ENCODE measurements at places on chromosomes 5 and 9.

DNA sequence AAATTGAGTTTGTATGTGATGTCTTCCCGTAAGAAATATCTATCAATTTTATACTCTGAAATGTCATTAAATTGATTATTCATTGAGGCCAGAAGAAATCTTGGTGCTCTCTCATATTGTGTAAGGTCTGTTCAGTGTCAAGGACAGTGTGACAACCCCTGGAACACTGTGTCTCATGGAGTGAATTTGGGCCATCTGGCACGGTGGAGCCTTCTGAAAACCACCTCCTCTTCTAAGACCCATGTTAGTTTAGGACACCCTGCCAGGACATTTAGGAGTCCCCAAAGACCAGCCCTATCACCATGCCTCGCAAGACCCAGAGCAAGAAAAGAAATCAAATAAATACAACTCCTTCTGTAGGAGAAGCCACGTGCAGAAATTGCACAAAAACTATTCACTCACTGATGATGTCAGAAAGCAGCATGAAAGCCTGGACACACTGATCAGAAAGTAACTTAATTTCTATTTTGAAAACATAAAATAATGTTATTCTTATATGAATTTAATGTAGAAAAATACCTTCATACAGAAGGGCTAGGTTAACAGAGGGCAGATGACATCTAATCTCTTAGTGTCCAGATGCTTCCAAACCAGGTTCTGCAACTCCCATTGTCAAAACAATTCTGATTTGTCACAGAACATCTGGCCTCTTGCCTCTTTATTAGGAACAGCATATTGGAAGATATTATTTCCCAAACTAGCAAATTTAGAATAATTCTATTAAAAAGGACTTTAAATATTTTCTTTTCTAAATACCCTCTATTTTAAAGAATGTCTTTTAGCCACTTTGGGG lies 298.8 kb downstream of the NR2F1-AS1 start:
- DNase-seq: no peak

GRCh38 chr5:78046006-78046405 lies 248.5 kb downstream of the AP3B1 start:
- DNase-seq: no peak

DNA sequence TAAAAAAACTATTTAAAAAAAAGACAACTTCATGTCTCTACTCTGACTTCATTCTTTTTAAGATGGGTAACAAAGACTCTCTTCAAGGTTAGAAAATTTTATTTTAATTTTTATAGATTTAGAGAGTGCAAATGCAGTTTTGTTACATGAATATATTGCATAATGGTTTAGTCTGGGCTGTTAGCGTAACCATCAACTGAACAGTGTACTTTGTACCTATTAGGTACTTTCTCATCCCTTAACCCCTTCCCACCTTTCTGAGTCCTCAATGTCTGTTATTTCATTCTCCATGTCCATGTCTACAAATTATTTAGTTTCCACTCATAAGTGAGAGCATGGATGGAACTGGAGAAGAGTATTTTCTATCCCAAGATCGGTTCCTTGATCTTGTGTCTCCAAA lies 16.8 kb downstream of the TLR4 start:
- DNase-seq: no peak

- no peak for DNase-seq
Measured at GRCh38 chr5:56023296-56023695, 28.5 kb upstream of the IL6ST start.

- DNase-seq: no peak
Measured at GRCh38 chr5:107712359-107712870, 41.7 kb upstream of the EFNA5 start.

DNA sequence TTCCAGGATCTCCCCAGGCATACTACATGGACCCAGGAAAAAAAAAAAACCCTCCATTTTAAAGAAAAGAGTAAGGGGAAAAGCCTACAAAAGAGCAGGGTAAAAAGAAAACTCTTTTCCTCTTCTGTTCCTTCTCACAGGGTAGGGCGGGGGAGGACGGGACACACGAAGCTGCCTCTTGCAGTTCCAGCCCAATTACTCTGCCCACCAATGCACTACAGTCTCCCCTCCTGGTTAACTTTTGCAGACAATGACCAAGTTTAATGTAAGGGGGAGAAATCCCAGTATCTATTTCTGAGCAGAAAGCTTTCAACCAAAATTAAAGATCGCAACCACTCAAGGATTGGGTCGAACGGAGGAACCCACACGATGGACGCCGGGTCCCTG lies 1.3 kb downstream of the BRD3 start:
- peak; percentile 14 for DNase-seq

DNA sequence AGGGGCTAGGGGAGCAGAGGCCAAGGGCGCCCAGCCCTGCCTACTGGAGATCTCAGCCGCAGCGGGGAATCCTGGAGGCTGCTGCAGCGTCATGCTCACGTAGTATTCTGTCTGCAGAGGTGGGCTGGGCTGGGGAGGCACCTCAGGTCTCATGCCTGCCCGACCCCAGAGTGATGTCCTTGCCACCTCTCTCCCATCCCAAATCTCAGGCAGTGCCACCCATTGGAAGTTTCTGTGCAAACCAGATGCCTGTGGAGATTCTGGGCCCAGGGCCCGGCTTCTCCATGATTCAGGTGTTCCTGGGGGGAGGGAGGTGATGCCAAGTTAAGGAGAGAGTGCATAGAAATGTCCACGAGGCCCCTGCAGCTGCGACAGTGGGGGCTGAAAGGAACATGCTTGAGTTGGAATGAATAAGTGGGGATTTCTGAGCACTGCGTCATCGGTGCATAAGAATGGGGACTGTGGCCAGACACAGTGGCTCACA lies 72.0 kb downstream of the ANKRD33B start:
- peak; percentile 51 for DNase-seq

- DNase-seq: no peak
Measured at GRCh38 chr9:10015755-10016154, 597.0 kb downstream of the PTPRD start.

DNA sequence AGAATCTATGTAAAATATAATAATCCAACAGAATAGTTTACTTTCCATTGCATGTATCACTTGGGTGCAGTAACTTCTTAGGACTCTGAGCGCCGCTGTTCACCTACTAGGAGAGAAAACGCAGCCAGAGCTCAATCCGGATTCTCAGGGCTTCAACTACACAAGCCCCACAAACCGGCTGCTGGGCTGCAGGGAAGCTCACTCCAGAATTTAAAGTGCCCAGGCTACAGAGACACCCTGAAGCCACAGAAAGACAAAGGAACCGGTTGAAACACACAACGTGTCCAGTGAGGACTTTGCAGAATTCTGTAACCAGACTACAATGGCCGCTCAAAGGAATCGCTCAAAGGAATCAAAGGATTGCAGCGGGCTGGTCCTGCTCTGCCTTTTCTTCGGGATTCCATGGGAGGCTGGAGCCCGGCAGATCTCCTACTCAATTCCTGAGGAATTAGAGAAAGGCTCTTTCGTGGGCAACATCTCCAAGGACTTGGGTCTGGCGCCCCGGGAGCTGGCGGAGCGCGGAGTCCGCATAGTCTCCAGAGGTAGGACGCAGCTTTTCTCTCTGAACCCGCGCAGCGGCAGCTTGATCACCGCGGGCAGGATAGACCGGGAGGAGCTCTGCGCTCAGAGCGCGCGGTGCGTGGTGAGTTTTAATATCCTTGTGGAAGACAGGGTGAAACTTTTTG lies at the start of gene PCDHGA10:
TSS of gene PCDHGA10 (plus strand) at position 134 of the 686 bp plus-strand sequence. CDS start at position 323, 189 bp downstream.
- peak; percentile 65 for DNase-seq

- DNase-seq: peak; percentile 72
Measured at GRCh38 chr9:33024966-33025571, at the start of gene DNAJA1. DNAJA1 (plus strand) TSS chr9:33025273; CDS start chr9:33026485, 1,212 bp downstream.

GRCh38 chr5:137705106-137705505 lies 30.8 kb downstream of the KLHL3 start:
- no peak for DNase-seq

- no peak for DNase-seq
Measured at GRCh38 chr5:132009706-132010405, 1.6 kb downstream of the ACSL6 start.

- no peak for DNase-seq
Measured at GRCh38 chr5:100546001-100546400, 10.8 kb downstream of the FAM174A start.

DNA sequence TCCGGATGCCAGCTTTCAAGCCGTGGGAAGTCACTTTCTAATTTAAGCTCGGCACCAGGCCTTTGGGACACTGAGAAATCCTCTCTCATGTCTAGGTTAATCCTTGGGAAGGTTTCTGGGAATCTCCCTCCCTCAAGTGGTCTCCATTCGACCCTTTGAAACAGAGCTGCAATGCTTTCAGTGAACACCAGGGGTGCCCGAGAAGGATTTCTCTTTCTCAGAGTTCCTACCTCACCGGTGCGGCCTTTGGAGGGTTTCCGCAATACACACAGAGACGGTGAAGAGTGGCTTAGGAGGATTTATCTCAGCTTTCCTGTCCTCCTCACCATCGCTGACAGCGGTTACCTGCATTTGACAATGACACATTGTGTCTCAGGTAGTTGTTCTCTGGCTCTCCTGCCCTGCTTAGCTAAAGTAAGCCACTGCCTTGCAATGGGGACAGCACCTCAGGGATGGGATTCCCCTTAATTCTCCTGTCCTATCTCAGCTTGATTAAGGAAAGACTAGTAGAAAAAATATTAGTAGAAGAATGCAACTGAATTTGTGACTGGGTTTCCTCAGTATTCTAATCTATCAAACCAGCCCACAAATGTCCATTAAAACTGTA lies 180.6 kb downstream of the GABRG2 start:
- DNase-seq: no peak

GRCh38 chr5:175290379-175290778 lies 153.6 kb downstream of the DRD1 start:
- no peak for DNase-seq

- DNase-seq: peak; percentile 92
Measured at GRCh38 chr5:151063142-151063989, 17.5 kb downstream of the TNIP1 start.

DNA sequence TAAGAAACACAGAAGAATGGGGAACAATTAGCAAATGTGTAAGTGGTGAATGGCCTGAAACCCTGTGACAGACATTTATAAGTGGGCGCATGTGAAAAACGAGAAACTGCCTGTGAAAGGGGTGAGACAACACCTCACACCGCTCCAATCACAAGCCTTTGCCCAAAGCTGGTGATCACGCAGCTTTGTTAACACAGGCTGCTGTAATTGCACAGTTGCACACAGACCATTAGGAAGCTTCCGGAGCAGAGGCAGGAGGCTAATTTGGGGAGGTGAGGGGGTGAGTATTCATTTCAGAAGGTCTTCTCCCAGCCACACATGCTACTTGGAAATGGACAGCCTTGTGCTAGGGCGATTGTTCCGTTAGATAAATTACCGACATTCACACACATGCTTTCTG lies 294.0 kb downstream of the MED10 start:
- DNase-seq: no peak

Data from A172 (cell line).